Lung (tissue), 17 donors: ENCODE measurements at places on chromosomes 5 and 9.

DNA sequence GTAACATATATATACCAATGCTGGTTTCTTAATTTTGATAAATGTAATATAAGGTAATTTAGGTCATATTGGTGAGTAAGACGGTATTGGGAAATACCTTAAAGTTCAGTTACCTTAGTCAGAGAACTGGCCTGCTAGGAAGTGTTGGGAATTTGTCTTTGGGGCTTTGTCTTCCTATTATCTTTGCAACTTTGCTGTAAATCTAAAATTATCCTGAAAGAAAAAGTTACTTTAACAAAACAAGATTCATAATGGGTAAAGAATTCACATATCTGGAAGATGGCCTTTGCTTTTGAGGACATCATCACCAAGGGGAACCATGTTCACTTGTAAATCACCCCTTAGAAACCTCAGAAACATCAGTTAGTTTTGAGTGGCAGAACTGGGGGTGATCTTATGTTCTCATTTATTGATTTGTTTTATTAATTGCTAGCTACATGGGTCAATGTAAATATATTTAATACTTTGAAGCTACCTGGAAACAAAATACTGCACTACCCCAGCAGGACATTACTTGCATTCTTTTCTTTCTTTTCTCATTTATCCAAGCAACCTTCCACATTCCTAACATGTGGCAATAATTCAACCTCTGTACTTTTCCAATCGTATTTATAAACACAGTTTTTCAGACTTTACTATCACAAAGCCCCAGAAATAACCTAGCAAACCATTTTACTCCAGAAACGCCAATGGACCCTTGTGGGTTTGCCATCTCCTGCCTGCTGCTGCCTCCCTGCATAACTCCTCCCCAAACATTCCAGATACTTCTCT lies 41.4 kb downstream of the GLIS3 start:
- H3K36me3 ChIP-seq = no peaks in the 10 kb centered on the region
- no peak overlapping the region for H3K27ac ChIP-seq
- no peak overlapping the region for H3K4me3 ChIP-seq

DNA sequence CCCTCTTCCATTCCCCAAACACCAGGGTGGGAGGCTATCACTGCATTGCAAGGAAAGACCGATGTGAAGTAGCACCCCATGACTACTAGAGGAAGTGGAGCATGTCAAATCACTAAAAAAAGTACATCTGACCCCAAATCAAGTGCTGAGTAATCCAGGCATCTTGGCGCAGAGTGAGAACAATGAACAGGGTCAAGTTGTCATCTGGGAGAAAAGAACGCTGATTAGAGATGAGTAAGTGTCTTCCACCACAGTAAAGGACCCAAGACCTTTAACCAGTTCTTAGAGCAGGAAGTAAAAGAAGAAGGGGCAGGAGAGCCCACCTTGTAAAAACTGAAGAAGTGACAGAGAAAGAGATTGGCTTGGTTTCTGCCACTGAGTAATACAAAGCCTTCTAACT lies 75.0 kb upstream of the RAD23B start:
- no peaks in the 10 kb centered on the region for H3K27me3 ChIP-seq
- DNase-seq = no peak
- H3K27ac ChIP-seq = no peak overlapping the region
- H3K4me1 ChIP-seq = no peaks in the 10 kb centered on the region

DNA sequence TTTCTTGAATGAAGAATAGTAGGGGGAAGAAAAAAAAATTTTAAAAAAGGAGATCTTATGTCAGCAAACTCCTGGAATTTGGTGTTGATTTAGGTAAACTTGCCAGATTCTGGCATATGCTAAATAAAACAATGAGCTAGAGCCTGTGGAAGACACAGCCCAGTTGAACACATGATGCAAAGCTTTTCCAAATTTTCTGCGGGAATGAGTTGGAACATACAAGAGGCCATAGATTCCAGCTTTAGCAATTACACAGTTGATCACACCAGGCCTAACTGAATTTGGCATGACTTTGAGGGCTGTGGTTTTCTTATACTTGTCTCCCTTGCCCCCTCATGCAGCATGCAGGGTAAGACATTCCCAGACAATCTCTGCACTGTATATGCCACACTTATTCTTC lies 297.0 kb downstream of the SH3GL2 start:
- H3K36me3 ChIP-seq = no peaks in the 10 kb centered on the region
- H3K27ac ChIP-seq = no peak overlapping the region
- no peak for DNase-seq

GRCh38 chr5:114255260-114255659 lies 106.6 kb upstream of the KCNN2 start:
- no peak overlapping the region for H3K27ac ChIP-seq
- DNase-seq = no peak
- H3K4me1 ChIP-seq = no peaks in the 10 kb centered on the region
- H3K36me3 ChIP-seq = no peaks in the 10 kb centered on the region

- H3K4me3 ChIP-seq = no peak overlapping the region
- no peak overlapping the region for H3K27ac ChIP-seq
Observed at GRCh38 chr9:126096340-126096739, 230.3 kb upstream of the MVB12B start.

- no peak for DNase-seq
- no peak overlapping the region for H3K27ac ChIP-seq
- peaks cover 23% of the 10 kb centered on the region for H3K27me3 ChIP-seq
- H3K4me1 ChIP-seq = peaks cover 6% of the 10 kb centered on the region
- H3K36me3 ChIP-seq = no peaks in the 10 kb centered on the region
Observed at GRCh38 chr5:5139336-5139776, 774 bp upstream of the ADAMTS16 start.

- no peak for DNase-seq
- no peak overlapping the region for H3K27ac ChIP-seq
- H3K36me3 ChIP-seq = no peaks in the 10 kb centered on the region
Observed at GRCh38 chr5:169226895-169227294, 74.0 kb downstream of the SLIT3 start.

- no peaks in the 10 kb centered on the region for H3K27me3 ChIP-seq
- H3K4me3 ChIP-seq = no peak overlapping the region
- H3K36me3 ChIP-seq = no peaks in the 10 kb centered on the region
- H3K27ac ChIP-seq = no peak overlapping the region
- H3K4me1 ChIP-seq = no peaks in the 10 kb centered on the region
Observed at GRCh38 chr5:31377274-31377946, 154.5 kb downstream of the DROSHA start.

GRCh38 chr5:160824301-160825001 lies 27.6 kb downstream of the ATP10B start:
- no peak for DNase-seq

DNA sequence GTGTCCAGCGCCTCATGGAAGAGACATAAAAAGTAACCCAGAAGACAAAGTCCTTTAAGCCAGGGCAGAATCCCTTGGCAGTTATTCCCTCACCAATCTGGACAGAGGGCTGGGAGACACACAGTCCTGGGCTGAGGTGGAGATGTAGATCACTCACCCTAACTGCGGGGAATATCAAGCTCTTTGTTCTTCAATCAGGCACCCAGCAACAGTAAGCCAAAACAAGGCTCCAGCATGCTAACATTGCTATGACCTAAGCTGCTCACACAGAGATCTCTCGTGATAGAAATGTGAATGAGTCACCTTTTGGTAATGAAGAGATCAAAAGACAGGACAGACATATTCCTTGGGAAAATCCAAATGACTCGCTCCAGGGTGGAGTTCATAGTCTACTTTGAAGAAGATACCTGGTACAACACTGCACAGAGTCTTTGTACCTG lies 101.3 kb downstream of the FBN2 start:
- no peaks in the 10 kb centered on the region for H3K27me3 ChIP-seq
- DNase-seq = no peak
- H3K27ac ChIP-seq = no peak overlapping the region
- H3K4me3 ChIP-seq = no peak overlapping the region

- H3K4me1 ChIP-seq = peaks cover 5% of the 10 kb centered on the region
- H3K27ac ChIP-seq = no peak overlapping the region
- no peak overlapping the region for H3K4me3 ChIP-seq
- no peaks in the 10 kb centered on the region for H3K36me3 ChIP-seq
Observed at GRCh38 chr5:17785774-17786173, 151.5 kb downstream of the TAF11L14 start.

DNA sequence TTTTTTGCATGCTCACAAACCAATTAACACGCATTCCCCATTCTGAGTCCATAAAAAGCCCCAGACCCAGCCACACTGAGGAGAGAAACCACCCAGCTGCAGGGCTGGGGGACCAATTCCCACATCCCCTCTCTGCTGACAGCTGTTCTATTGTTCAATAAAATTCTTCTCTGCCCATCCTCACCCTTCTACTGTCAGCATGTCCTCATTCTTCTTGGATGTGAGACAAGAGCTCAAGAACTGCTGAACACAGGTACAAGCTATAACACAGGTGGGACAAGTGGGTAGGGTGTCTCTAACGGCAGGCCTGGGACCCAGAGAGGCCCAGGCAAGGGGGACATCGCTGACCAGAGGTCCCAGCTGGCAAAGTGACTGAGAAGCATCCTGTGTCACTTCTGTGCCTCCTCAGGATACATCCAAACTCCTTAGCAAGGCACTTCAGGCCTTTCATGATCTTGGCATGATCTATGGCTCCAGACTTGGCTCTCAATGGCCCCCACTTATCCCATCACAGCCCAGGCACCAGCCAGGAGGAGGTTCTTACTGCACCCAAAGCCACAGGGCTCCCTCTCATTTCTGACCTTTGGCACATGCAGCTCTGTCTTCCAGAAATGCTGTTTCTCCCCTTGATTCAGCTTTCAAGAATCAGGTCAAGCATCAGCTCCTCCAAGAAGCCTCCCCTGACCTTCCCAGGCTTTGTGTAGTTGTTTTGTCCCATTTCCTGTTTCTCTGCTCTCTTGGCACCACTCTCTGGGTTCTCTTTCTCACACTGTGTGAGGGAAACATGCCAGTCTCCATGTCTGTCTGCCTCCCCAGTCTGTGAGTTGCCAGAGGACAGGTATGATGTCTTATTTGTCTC lies 7.3 kb upstream of the ALDH1B1 start:
- no peaks in the 10 kb centered on the region for H3K27me3 ChIP-seq
- H3K27ac ChIP-seq = no peak overlapping the region
- no peaks in the 10 kb centered on the region for H3K36me3 ChIP-seq

GRCh38 chr5:41721516-41721915 lies 148.7 kb downstream of the OXCT1 start:
- H3K36me3 ChIP-seq = no peaks in the 10 kb centered on the region
- H3K27me3 ChIP-seq = no peaks in the 10 kb centered on the region
- no peaks in the 10 kb centered on the region for H3K4me1 ChIP-seq
- no peak for DNase-seq
- H3K4me3 ChIP-seq = no peak overlapping the region

DNA sequence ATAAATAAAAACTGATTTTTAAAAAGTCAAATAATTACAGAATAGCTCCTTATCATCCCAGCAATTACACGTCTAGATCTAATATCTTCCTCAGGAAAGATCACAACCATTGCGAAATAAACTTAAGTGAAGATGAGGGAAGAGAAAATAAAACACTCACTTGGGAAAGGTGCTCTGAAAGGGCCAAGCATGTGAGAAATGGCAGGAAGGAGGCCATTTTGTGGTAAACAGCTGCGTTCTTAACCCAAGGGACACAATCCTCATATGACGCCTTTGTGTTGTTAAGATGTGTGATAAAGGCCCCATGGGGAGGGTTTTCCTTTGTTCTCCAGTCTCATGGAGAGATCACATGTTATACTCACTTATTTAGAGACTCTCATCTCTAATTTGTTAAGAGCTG lies 32.5 kb downstream of the JAKMIP2 start:
- no peaks in the 10 kb centered on the region for H3K27me3 ChIP-seq
- H3K36me3 ChIP-seq = no peaks in the 10 kb centered on the region
- H3K4me3 ChIP-seq = no peak overlapping the region
- DNase-seq = no peak
- H3K27ac ChIP-seq = no peak overlapping the region

- H3K4me1 ChIP-seq = no peaks in the 10 kb centered on the region
- H3K36me3 ChIP-seq = no peaks in the 10 kb centered on the region
- H3K27me3 ChIP-seq = no peaks in the 10 kb centered on the region
- no peak overlapping the region for H3K27ac ChIP-seq
- no peak for DNase-seq
Observed at GRCh38 chr5:97191893-97192292, 8.8 kb upstream of the RIOK2 start.

DNA sequence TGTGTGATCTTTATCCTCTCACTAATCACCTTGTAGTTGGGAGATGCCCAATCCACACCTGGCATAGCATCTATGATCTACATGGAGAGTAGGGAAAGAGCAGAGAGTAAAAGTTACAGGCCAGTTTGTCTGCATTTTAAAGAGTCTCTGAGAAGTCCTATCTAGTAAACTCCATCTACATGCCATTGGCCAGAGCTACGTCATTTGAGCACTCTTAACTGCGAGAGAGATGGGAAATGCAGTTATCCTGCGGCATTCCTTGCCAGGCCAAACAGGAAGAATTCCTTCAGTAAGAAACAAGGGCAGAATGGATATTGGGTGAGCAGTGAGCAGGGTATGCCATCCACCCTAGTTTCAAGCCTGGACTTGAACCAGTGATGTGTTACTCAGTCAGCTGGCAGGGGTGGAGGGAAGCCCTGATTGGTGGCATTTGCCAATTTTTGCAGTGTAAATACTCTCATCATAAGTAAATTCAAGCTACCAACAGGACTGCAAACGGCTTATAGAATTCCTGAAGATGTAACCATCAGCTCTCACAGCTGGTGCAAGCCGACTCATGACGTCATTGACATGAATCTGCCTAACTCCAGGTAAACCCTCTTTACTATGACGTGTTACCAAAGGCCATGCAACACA lies 156.8 kb upstream of the MSX2 start:
- DNase-seq = no peak
- no peaks in the 10 kb centered on the region for H3K27me3 ChIP-seq
- H3K4me3 ChIP-seq = no peak overlapping the region
- peaks cover 22% of the 10 kb centered on the region for H3K4me1 ChIP-seq

DNA sequence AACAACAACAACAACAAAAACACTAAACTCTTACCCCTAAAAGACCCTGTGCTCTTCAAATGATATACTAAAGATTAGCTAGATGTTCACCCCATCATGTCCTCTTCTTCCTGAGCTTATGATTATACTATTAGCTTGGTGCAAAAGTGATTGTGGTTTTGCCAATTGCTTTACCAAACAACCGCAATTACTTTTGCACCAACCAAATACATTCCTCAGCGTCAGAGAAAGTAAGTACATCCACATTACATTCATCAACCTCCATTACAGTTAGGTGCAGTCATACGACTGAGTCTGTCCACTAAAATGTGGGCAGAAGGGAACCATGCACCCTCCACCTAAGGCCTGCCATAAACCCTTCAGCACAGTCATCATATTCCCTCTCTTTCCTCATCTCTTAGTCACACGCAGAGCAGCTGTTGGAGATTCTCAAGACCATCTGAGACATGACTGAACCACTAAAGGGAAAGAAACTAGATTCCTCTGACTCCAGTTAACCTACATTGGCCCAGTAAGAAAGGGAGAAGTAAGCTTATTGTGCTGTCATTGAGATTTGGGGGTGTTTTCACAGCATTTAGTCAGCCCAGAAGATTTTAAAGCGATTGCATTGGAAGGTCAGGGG lies 181.6 kb upstream of the TLE4 start:
- peak; percentile 63 for DNase-seq
- H3K27ac ChIP-seq = no peak overlapping the region
- no peaks in the 10 kb centered on the region for H3K4me1 ChIP-seq
- no peaks in the 10 kb centered on the region for H3K36me3 ChIP-seq
- no peak overlapping the region for H3K4me3 ChIP-seq
- no peaks in the 10 kb centered on the region for H3K27me3 ChIP-seq
